ENCODE measurements at places on chromosomes 3 and 15. TPM values are rescaled to one million over a fixed set of nuclear protein-coding genes. Genes with fewer than 3 reads are reported as not detected.

Gene GOLGA8R
- total RNA-seq: 1.3 TPM

Gene FBLN2
- 0.05 TPM for total RNA-seq

Gene C3orf85
- not detected for total RNA-seq

Gene SEMA3G
- not detected for total RNA-seq

Gene ITIH4
- total RNA-seq: 4.0 TPM

Gene SLC4A7
- total RNA-seq: 46.4 TPM

Gene LXN
- 13.9 TPM for total RNA-seq

Gene CDAN1
- 16.6 TPM for total RNA-seq

Gene TGM4
- not detected for total RNA-seq

Gene ST8SIA2
- not detected for total RNA-seq

Gene SOX14
- total RNA-seq: not detected

Gene GOLGA6A
- not detected for total RNA-seq

Gene TJP1
- total RNA-seq: not detected

Gene CCDC39
- total RNA-seq: not detected

Gene MTHFS
- total RNA-seq: 36.1 TPM

Gene GOLGA8T
- total RNA-seq: not detected

Gene ANAPC13
- total RNA-seq: 39.7 TPM

Gene ADAM10
- total RNA-seq: 74.5 TPM

Gene GALK2
- 27.1 TPM for total RNA-seq

Gene KLHL6
- 62.8 TPM for total RNA-seq

Gene NKTR
- total RNA-seq: 59.2 TPM

Gene DBR1
- total RNA-seq: 22.0 TPM

Gene DIS3L
- total RNA-seq: 24.6 TPM

Gene CCDC54
- not detected for total RNA-seq

Gene ACTRT3
- total RNA-seq: 0.62 TPM

Gene PDZRN3
- not detected for total RNA-seq

Gene LRRC49
- 0.62 TPM for total RNA-seq

Gene MYL3
- not detected for total RNA-seq

Gene ISLR2
- total RNA-seq: 0.05 TPM

Gene DNAH12
- not detected for total RNA-seq

Gene CHRD
- total RNA-seq: not detected

Gene CP
- total RNA-seq: not detected

Gene CPN2
- total RNA-seq: not detected

Gene PLSCR2
- total RNA-seq: not detected

Gene ROBO1
- total RNA-seq: 2.1 TPM

Gene SPSB4
- not detected for total RNA-seq

Gene P3H2
- total RNA-seq: not detected
